CD4-positive, alpha-beta T cell treated with Interleukin-2 at 100 ng/mL for 4 hours (primary cell): ENCODE measurements at places on chromosomes 5 and 9.

DNA sequence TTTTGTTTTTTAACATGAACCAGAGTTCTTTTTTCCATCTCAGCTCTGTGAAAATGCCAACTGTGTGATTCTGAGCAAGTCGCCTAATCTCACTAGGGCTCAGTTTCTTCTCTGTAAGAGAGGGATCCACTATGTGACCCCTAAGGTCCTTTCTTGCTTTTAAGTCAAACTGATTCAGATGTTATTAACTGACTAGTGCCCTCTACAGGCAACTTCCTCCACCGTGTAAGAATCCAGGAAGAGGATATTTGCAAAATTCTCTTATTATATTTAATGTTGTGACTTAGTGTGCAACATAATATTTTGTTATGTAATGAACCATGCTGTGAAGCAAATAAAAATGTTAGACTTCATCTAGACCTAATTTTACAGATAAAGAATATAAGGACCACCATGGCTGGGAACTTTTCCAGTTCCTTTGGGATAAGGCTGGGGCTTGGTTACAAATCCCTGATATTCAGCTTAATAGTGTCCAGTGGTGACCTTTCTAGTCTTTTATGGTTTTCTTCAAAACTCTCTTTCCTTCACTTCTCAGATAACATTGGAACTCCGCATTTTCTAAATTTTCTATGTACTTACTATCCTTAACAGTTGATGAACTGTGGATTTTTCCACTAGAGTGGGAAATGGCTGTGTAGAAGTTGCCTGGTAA is 244.7 kb downstream of the PIK3R1 start:
- DNase-seq, result peak; percentile 80

- no peak for DNase-seq
These were observed 757.7 kb upstream of the SEMA6A start for GRCh38 chr5:117332341-117332740.

DNA sequence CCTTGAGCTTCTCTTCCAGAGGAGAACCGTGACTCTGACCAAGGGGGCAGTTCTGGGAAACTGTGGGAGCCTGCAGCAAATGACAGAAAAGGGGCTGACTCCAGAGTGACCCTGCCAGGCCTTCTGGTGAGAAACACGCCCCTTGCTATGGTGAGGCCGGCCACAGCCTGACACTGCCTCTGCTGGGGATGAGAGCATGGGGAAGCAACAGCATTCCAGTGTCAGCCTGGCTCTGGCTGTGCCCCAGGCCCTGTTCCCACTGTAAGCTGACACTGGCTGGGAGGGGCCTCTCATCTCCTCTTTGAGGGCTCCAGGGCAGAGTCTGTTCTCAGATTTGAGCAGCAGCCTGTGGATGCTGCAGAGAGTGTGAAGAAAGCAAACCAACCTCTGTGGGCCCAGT is 180.0 kb upstream of the IL12B start:
- no peak for DNase-seq

DNA sequence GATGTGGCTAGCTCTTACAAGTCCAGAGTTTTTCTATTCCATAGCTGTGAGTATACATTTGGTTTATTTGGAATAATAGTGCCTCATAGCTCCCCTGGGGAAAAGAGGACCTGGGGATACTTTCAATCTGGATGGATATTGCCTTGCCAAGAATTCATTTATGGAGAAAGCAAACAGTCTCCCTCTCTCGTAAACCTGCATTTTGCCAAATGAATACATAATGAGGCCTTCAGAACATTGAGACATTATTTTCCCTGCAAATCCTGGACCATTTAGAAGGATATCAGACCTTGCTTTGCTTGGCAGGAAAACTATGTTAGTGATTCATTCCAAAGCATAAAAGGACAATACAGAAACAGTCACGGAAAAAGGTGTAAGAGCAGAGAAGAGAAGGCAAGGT is 569.6 kb upstream of the BRINP1 start:
- no peak for DNase-seq

- DNase-seq, result no peak
These were observed 155.8 kb downstream of the DRD1 start for GRCh38 chr5:175288048-175288621.

GRCh38 chr9:21513431-21513830 is 31.3 kb upstream of the IFNE start:
- no peak for DNase-seq

GRCh38 chr9:73348471-73348870 is 196.8 kb downstream of the ANXA1 start:
- DNase-seq, result no peak

DNA sequence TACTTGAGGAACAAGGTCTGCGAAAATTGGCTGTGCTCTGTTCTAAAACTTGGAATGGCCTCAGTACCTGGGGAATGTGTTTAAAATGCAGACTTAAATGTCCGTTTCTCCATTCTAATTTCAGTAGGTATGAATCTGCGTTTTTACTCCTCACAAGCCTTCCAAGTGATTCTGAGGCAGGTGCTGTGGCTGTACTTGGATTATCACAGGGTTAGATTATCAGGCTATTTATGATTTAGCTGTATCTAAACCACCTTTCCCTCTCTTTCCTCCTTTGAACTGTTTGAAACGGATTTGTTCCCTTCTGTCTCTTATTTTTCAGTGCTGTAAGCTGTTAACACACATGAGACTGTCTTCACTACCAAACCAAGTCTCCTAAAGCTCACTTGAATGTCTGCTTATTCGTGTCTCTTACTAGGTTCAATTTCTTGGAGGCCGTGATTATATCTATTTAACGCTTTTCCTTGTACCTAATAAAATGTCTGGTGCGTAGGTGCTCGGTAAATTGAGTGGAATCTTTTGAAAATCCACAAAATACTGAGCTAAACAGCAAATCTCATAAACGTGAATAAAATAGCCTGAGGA is 714 bp upstream of the CETN3 start:
- no peak for DNase-seq

GRCh38 chr5:50808406-50808805 is 142.0 kb downstream of the PARP8 start:
- no peak for DNase-seq

DNA sequence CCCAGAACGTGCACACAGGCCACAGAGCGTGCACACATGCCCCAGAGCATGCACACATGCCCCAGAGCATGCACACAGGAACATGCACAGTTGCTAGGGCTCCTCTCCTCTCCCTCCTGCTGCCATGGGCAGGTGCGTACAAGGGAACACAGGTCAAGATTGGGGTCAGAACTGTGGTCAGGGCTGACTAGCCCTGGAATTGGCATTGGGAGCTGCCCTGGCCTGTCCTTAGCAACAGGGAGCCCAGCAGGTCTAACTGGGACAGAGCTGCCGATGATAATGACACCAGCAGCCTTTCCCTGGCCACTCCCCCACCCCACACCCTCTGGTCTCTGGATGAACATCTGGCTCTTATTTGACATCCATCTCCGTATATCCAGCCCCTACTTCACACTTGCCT is 8.0 kb downstream of the PCDH1 start:
- DNase-seq, result no peak

- no peak for DNase-seq
These were observed 121.2 kb downstream of the PHF2 start for GRCh38 chr9:93697352-93698139.
